ENCODE measurements at places on chromosomes 1 and 21.

- DNase-seq: no peak
These were observed 12.3 kb upstream of the RIMKLA start for GRCh38 chr1:42368096-42368795.

- no peak for DNase-seq
These were observed 323.7 kb downstream of the PLPP3 start for GRCh38 chr1:56255516-56256152.

GRCh38 chr1:1262071-1262470 is 11.6 kb downstream of the UBE2J2 start:
- DNase-seq: no peak

DNA sequence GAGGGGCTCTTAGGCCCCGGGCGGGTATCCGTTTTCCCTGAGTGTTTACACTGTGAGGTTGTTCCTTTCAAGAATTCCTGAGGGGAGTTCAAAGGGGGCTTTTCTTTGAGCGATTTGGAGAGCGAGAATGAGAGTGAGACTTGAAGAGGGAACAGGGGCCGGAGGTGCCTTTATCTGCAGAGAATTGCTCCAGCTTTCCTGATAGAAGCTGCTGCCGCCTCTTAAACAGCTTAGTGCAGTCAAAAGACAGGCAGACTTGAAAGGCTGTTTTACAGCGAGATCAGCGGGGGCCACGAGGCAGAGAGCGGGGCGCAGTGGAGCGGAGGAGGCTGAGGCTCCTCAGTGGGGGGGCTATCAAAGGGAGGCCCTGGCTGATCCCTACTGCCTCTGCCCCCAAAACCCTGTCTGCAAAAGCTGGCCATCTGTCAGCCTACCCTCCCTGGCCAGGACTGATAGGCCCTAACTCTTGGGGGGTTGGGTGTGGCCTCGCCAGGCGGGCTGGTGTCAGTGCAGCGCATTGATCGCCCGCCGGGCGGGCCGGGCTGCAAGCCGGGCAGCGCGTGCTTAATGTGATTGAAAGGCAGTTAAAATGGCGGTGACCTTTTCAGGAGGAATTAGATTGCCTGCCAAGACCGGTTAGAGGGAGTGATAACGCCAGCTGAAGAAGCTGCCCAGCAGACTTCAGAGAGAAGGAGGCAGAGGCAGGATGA is 36.4 kb downstream of the TMEM53 start:
- DNase-seq: no peak

DNA sequence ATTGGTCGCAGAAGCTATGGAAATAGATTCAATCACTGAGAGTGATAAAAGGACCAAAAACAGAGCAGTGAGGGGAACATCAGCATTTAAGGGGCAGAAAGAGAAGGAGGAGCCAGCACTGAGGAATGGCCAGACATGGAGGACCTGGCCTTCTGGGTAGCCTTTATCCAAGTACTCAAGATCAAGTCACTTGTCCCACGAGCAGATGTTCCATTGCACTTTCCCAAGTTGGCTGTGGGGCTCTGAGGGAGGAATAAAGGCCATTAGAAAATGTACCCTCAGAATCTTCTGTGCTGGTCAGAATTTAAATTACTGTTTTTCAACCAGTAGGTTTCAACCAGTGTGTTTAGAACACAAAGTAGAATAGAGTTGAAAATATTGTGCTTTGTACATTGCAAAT is 55.3 kb downstream of the GIPC2 start:
- DNase-seq: no peak

GRCh38 chr1:150186789-150187559 is 37.3 kb downstream of the PLEKHO1 start:
- no peak for DNase-seq

GRCh38 chr1:198543670-198544260 is 3.3 kb upstream of the ATP6V1G3 start:
- DNase-seq: no peak

DNA sequence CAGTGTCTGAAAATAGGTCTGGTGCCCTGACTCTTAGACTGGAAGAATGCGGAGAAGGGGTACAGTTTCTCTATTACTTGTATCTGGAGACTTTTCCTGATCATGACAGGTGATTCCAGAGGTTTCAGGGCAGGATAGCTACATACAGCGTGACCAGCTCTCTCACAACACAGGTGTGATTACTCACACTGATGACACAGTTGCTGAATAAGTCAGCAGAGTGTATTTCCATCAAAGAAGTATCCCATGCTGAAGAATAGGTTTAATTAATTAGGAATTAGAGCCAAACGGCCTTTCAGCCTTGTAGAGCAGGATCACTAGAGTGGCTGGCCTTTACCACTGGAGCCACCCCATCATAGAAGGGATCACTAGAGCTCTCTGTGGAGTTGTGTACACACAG is 298.6 kb downstream of the LMX1A start:
- no peak for DNase-seq

DNA sequence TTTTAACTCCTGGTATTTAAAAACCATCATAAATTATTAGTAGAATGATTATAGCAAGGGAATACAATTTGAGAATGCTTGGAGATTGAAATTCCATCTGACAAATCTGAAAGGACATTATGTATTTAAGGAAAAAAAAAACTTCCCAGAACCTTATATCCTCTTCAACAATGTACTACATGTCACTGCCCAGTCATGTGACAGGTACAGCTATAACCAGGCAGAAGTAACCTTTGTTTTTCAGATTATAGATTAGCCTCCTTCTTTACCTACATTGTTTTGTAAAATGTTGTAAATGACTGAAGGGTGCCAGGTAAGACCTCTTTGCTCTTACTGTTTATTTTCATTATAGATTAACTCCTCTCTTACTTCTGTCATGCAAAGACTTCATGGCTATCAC is 96.9 kb downstream of the KCNJ6 start:
- no peak for DNase-seq

- DNase-seq: no peak
These were observed 94.1 kb upstream of the ATP1B1 start for GRCh38 chr1:169012416-169012815.

DNA sequence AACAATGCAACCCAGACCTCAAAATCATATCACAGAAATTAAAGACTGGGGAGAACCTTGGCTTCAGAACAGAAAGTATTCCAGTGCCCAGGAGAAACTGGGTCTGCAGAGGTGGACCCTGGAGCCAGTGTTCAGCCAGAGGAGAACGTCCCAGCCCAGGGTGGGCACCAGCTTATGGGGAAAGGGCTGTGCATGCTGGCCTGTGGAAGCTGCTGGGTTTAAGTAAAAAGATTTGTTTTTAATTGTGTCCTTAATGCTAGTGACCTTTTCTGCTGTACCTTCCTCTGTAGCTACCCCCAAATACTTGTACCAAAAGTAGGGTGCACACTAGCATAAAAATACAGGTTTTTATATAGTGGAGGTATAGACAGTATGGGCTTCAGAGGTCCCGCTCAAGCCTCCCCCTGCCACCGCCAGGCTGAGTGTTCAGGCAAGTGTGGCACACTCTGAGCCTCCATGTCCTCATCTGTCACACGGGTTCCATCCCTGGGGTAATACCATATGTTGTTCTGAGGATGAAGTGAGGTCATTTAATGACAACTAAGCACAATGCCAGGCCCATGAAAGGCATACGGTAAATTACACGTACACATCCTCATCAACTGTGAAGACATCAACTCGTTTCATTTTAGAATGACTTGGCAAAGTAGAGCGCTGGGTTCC is 47.0 kb downstream of the SLC37A1 start:
- no peak for DNase-seq

GRCh38 chr1:72371259-72372035 is 89.1 kb upstream of the NEGR1 start:
- peak; percentile 7 for DNase-seq

DNA sequence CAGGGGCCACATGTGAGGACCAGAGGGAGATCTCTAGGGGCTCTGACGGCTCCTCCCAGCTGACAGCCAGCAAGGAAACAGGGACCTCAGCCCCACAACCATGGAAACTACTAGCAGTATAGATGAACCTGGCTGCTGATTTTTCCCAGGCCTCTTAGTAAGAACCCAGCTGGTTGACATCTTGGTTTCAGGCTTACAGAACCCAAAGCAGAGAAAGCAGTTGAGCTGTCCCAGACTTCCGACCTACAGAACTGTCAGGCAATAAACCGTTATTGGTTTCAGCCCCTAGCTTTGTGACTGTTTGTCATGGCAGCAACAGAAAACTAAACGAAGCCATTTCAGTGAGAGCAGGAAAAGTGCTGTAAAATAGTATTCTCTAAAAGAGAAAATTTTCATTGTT is 36.4 kb downstream of the ETS2 start:
- DNase-seq: no peak

GRCh38 chr1:219837994-219838294 is 90.4 kb downstream of the SLC30A10 start:
- DNase-seq: no peak

DNA sequence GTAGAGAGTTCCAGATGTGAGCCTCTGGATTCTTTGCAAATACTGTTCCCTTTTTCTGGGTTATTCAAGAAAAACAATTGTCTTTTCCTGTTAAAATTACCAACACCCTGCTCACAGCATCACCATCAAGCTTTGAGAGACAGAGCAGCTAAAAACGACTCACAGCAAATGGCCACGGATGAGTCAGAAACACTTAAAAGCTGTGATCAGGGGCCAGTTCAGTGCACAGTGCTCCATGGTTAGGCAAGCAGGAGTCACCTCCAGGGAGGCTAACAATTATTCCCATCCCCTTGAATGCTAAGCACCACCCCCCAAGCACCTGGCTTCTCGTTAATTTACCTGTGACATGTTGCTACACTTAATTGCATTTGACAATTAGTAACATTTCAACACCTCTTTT is 128.4 kb upstream of the CAMK1G start:
- DNase-seq: no peak

- DNase-seq: no peak
These were observed 4.3 kb downstream of the METTL13 start for GRCh38 chr1:171785766-171786165.
